OCI-M1 (cell line): ENCODE measurements at places on chromosomes 7 and 10.

DNA sequence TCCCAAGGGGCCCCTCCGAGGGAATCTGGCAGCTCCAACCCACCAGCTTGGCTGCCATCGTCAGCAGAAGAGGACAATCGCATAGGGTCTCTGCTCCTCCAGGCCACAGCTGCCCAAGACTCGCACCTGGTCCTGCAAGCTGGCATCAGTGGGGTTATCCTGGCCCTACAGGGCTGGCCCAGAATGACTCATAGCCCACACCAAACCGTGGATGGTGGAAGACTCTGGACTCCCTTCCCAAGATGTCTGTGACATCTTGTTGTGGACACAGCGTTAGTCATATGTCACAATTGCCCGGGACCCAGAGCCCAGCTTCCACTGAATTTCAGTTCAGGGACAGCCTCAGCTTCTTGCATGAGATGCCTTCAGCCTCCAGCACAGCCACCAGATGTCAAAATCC lies 91.5 kb upstream of the CUX1 start:
- DNase-seq = no peak

- peak; percentile 77 for DNase-seq
These were observed 2.2 kb downstream of the ELAPOR2 start for GRCh38 chr7:87057210-87057609.

GRCh38 chr7:23967949-23968599 lies 258.1 kb downstream of the STK31 start:
- no peak for DNase-seq

GRCh38 chr10:98332623-98333269 lies 64.8 kb upstream of the LOXL4 start:
- no peak for DNase-seq

DNA sequence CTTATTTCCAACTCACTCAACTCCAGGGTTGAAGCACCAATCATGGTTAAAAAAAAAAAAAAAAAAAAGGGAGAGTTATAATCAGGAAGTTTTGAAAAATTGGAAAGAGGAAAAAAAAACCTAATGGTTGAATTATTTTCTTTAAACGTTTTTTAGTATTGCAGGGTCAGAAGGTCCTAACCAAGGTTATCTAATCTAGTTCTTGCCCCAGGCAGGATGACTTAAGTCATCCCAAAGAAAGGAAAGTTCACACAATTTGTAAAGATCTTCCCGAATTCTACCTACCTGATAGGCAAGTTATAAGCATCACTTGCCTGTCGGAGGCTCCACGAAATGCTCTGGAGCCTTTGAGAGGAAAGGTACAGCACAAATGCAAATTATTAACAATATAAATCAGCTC lies 208.1 kb upstream of the PLXNA4 start:
- DNase-seq = no peak

DNA sequence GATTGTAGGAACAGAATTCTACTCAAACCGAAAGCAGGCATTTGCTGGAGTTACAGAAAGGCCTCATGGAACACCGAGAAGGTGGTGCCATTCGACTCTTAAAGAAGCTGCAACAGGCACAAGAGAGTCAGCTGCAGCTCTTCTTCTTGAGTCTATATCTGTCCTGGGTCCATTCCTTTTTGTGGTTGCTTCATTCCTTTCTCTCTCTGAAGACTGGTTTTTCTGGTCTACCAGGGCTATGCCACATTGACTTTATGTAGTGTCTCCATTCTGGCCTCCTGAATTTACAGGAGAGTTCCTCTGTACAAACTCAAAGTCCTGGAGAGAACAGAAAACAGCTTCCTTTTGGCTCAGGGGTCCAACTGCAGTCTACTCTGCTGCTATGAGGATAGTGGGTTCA lies 132.8 kb downstream of the CFTR start:
- peak; percentile 14 for DNase-seq

- no peak for DNase-seq
These were observed 752.0 kb downstream of the GRID1 start for GRCh38 chr10:85614566-85614965.

GRCh38 chr10:42885491-42886270 lies 103.1 kb downstream of the BMS1 start:
- DNase-seq = no peak

DNA sequence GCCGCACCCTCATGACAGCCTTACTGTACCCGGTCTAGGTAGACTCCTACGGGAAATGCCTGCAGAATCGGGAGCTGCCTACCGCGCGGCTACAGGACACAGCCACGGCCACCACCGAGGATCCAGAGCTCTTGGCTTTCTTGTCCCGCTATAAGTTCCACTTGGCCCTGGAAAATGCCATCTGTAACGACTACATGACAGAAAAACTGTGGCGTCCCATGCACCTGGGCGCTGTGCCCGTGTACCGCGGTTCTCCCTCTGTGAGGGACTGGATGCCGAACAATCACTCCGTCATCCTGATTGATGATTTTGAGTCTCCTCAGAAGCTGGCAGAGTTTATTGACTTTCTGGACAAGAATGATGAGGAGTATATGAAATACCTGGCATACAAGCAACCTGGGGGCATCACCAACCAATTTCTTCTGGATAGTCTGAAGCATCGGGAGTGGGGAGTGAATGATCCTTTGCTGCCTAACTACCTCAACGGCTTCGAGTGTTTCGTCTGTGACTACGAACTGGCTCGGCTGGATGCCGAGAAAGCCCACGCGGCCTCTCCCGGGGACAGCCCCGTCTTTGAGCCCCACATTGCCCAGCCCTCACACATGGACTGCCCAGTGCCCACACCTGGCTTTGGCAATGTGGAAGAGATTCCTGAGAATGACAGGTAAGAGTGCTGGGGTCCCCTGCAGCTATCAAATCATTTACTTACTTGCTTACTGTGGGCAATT lies 8.5 kb upstream of the CHCHD1 start:
- no peak for DNase-seq

- DNase-seq = no peak
These were observed 251.7 kb upstream of the PITRM1 start for GRCh38 chr10:3424111-3424851.

DNA sequence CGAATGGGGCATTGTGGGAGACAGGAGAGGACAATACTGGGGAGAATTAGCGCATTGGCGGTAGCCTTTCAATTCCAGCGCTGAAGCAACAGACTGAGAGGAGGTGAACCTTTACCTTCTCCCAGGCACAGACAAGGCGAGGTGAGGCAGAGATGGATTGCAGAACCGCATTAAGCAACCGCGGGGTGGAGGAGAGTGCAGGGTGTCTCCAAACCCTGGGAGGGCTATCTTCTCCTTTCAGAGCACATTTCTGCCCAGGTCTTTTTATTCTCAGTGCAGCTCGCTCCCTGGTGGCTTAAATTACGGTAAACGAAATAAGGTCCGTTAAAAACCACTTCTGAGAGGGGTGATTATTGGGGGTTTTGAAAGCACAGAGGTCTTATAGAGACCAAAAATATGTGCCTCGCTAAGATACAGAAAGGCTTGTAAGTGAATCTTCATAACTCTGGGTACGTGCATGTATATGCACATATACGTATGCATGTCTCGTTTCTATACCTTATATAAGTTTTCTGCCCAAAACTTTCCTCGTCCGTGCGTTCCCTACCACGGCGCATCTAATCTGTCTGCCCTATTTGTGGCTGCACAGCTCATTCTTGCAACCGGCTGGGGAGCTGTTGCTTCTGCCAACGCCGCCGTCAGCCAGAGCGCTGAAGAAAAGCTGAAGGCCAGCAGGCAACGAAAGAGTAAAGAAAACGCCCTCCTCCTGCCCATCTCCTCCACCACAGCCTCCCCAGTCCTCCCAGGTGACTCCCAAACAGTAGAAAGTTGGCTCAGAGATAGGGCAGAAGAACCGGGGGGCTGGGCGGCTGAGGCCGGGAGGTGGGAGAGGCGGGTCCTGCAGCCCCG lies 895 bp upstream of the ZNF804B start:
- DNase-seq = peak; percentile 79

GRCh38 chr10:26543567-26544306 lies 105.6 kb downstream of the APBB1IP start:
- DNase-seq = no peak

- DNase-seq = no peak
These were observed 679.2 kb downstream of the SDK1 start for GRCh38 chr7:3980300-3980643.

GRCh38 chr10:84095811-84096497 lies 43.4 kb upstream of the GHITM start:
- DNase-seq = no peak

DNA sequence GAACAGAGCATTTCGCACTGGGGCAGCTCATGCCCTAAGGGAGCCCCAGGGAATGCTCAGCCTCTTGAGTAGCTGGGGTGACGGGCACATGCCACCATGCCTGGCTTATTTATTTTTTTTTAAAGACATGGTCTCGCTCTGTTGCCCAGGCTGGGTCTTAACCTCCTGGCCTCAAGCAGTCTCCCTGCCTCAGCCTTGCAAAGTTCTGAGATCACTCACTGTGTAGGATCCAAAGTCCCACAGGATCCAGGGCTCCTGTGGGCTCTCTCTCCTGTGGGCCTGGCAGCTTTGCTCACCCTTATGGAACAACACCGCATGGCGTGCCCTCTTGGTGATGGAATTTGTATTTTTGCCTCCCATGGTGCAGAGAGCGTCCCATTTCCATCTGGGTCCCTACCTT lies 34.0 kb downstream of the TMEM120A start:
- no peak for DNase-seq

GRCh38 chr7:37193087-37193774 lies 255.4 kb downstream of the ELMO1 start:
- DNase-seq = no peak

DNA sequence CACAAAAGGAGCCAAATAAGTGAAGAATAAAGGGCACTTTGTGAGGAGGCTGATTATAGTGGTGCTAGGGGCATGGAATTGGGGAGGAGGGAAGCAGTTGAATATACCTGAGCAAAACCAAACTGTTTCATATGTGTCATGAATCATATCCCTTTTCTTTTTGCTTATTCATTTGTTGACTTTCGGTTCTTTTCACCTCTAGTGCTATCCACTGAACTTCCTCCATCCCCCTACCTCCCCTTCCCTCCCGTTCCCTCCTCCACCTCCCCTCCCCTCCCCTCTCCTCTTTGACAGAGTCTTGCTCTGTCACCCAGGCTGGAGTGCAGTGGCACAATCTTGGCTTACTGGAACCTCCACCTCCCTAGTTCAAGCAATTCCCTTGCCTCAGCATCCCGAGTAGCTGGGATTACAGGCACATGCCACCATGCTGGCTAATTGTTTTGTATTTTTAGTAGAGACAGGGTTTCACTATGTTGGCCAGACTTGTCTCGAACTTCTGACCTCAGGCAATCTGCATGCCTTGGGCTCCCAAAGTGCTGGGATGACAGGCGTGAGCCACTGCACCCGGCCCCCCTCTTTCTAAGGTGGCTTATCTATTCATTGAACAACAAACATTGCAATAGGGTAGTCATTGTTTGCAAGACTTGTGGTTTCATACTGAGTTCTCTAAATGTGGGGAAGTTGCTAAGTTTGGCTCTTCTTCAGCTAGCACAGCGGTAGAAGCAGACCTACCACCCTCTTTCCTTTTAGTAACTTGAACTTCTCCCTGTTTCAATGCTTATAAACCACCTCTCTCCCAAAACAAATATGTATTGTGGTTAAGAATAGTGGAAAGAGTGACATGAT lies 150.4 kb upstream of the PRPS1L1 start:
- peak; percentile 92 for DNase-seq

DNA sequence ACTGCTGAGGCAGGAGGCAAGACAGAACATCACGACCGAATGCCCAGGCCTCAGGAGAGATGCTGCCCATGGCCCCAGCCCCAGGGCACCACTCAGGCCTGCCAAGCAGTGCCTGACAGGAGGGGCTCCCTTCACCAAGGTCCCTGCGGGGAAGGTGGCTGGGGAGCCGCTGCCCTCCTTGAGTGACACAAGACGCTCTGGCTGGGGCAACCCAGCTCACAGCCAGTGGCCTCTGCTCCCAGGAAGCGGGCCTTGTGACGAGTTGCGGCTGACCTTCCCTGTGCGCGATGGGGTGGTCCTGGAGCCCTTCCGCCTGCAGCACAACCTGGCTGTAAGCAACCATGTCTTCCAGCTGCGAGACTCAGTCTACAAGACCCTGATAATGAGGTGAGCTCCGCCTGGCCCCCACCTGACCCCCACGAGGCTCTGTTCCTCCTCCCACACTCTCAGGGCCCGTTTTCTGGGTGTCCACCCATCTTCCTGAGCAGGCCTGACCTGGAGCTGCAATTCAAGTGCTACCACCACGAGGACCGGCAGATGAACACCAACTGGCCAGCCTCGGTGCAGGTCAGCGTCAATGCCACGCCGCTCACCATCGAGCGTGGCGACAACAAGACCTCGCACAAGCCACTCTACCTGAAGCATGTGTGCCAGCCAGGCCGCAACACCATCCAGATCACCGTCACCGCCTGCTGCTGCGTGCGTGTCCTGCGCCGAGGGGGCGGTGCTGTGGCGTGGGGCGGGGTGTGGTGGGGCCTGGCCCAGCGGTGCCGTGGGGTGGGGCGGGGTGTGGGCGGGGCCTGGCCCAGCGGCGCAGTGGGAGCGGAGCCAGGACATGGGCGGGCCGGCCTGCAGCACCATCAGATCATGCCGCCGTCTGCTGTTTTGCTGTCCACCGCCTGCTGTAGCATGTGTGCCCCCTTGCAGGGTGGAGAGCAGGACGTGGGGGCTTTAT lies 12.8 kb downstream of the ZMIZ2 start:
- DNase-seq = no peak

DNA sequence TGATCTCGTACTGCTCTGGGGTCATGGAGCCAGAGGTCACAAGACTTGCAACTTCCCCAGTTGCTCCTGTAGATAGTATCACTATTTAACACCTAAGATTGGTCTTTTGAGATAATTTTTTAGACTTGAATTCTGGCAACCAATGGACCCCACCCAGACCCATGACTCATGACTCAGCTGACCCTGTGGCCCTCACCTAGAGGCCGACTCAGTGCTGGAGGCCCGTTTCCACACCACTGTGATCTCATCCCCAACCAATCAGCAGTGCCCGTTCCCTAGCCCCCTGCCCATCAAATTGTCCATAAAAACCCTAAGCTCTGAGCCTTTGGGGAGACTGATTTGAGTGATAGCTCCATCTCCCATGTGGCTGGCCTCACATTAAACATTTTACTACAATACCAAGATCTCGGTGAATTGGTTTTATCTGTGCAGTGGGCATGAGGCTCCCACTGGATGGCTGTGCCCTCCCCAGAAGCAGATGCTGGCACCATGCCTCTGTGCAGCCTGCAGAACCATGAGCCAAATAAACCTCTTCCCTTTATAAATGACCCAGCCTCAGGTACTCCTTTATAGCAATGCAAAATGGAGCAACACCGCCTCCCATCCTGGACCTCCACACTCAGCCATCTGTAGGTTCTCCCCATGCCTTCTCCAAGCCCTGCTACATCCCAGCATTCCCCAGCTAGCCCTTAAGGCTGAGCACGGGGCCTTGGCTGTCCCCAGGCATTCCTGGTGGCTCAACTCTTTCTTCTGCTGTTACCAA lies 98.8 kb downstream of the PRKAG2 start:
- DNase-seq = no peak

GRCh38 chr10:73864229-73864628 lies 10.1 kb downstream of the CAMK2G start:
- DNase-seq = no peak

DNA sequence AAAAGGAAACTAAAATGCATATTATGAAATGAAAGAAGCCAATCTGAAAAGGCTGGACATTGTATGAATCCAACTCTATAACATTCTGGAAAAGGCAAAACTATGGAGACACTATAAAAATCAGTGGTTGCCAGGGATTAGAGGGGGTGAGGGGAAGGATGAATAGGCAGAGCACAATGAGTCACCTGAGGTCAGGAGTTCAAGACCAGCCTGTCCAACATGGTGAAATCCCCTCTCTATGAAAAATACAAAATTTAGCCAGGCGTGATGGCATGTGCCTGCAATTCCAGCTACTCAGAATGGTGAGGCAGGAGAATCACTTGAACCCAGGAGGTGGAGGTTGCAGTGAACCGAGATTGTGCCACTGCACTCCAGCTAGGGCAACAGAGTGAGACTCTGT lies 324.8 kb upstream of the PHYHIPL start:
- no peak for DNase-seq

- no peak for DNase-seq
These were observed 22.7 kb downstream of the EXOC4 start for GRCh38 chr7:133275446-133276095.
